ENCODE measurements at places on chromosomes 1 and 21.

DNA sequence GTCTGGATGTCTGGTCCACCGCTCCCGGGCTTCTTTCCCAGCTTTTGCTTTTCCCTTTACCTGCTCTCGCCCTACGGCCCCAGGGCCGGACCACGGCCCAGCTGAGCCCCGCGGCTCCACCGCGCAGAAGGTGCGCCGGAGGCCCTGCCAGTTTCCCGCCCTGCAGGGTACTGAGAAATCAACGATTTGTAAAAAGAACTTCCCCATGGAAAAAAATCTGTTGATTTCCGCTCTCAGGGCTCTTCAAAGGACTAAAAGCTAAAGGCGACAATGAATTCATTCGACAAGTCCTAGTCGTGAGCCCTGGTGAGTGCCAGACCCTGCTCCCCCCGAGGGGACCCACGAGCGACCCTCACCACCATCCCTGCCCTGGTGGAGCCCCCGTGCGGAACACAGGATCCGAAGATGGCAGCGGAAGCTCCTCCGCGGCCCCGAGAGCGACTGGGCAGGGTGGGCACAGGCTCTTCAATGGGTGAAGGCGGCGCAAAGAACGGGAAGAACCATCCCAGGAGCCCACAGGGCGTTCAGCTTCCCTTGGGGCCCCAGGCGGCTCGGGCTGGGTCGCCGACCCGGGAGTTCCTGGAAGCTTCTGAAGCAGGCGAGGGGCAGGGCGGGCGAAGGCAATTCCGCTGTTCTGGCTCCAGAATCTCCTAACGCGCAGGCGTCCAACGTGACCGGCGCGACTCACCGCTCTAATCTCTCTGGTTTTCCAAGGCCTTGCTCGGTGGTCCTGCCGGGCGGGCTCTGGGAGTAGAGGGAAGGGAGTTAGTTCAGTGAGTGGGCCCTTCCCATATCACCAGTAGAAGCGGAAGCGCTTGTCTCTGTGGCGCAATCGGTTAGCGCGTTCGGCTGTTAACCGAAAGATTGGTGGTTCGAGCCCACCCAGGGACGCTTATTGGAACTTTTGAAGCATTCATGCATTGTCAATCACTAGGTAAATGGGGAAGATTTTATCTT is 6.6 kb upstream of the RNU1-2 start:
- no peak for DNase-seq

- no peak for DNase-seq
Observed at GRCh38 chr1:166956057-166956850, 19.1 kb downstream of the ILDR2 start.

- DNase-seq = no peak
Observed at GRCh38 chr1:78254517-78254916, 208.8 kb downstream of the GIPC2 start.

GRCh38 chr21:34510148-34511142 is 1.6 kb downstream of the KCNE1 start:
- DNase-seq = peak; percentile 27

GRCh38 chr1:205226868-205227583 is 720 bp upstream of the TMCC2 start:
- DNase-seq = peak; percentile 18

DNA sequence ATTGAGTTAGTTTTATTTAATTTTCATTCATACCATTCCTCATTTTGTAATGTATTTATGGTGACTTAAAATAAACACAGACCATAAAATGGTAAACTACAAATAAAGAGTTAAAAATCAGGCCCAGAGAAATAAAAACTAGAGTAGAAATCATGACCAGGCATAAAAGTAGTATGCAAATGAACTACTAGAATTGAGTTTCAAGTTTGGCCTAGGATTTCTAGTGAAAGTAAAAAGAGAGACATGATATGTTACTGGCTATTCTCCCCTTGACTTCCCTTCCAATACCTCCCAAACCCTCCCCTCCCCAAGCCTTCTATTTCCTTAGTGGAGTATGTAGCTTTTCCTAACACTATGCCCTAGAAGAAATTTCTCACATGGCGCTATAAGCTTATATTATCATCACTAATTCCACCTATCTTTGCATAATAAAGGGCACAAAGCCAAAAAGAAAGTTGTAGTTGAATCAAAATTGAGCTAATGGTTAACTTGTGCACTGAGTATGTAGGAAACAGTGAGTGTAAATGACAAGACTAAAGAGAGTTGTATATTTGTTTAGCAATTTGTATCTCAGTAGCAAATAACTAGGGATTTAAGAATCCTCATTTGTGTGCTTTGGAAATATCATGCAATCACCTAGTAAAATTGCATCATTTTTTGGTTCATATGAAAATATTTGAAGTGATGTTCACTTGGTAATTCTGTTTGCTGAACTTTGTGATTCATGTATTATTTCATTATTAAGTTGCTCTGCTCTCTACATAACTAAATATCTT is 29.7 kb upstream of the CDC14A start:
- DNase-seq = no peak

DNA sequence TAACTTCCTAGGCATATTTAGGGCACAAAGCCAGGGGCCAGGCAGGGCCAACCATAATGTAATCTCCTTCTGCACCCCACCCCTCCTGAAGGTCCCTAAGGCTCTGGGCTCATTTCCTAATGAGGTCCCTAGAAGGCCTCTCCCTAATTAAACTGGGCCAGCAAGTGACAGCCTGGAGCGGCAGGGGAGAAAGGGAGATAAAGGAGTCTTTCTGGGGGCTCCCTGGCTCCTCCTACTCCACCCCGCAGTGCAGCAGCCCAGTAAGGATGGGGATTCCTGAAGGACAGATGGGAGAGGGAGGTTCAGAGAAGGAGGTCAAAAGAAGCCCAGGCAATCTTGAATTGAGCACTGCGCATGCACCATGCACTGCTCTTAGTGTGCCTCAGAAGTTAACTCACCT is 12.8 kb downstream of the LRP8 start:
- DNase-seq = no peak

GRCh38 chr1:3142751-3143150 is 73.7 kb downstream of the PRDM16 start:
- no peak for DNase-seq

GRCh38 chr1:53693339-53693738 is 45.6 kb downstream of the GLIS1 start:
- no peak for DNase-seq

DNA sequence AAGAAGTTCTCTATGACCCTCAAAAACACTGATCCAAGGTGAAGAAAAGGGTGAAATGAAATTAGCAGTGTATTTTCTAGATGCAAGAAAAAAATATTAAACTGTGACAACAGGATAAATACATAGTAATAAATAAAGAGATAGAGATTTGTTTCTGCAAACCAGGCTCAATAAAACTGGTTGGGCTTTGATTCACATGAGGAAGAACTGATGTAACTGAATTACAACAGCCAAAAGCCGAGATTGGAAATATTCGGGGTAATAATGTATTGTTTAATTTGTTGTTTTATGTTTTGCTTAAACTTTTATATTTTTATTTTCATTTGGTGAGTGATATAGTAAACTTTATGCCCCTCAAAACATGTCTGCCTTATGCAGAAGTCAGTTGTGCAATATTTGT is 285.0 kb downstream of the BRINP3 start:
- no peak for DNase-seq

- DNase-seq = no peak
Observed at GRCh38 chr1:82384776-82385175, 584.0 kb downstream of the ADGRL2 start.

DNA sequence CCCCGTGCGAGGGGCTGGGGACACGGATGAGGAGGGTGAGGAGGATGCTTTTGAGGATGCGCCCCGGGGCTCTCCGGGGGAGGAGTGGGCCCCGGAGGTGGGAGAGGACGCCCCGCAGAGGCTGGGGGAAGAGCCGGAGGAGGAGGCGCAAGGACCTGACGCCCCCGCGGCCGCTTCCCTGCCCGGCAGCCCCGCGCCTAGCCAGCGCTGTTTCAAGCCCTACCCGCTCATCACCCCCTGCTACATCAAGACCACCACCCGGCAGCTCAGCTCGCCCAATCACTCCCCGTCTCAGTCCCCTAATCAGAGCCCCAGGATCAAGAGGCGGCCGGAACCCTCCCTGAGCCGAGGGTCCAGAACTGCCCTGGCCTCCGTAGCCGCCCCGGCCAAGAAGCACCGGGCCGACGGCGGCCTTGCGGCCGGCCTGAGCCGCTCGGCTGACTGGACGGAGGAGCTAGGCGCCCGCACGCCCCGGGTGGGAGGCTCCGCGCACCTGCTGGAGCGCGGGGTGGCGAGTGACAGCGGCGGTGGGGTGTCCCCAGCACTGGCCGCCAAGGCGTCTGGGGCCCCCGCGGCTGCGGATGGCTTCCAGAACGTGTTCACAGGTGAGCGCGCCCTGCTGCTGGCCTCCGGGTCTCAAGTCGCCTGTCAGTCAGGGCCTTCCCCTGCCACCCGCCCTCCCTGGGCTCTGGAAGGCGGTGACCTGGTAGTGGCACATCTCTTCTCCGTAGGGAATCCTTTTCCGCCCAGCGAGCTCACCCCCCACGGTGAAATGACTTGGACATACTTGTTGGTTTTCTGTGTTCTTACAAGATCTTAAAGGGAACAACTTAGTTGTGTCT is 1.7 kb downstream of the FMN2 start:
- no peak for DNase-seq

DNA sequence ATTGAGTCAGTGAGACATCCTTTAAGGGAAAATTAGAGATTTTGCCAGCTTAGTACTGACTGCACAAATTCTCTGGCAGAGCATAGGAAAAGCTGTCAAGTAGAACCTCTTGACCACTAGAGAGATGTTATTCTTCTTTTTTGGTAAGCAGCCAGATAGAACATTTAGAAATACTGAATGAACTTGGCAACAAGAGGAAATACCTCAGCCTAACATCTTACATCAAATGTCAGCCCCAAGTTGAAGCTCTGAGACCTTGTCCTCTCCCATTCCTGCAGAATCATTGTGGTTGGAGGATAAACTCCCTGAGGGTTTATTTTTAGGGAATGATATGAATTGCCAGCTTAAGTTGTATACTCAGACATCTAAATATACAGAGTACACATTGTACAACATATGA is 53.5 kb downstream of the MIGA1 start:
- no peak for DNase-seq

DNA sequence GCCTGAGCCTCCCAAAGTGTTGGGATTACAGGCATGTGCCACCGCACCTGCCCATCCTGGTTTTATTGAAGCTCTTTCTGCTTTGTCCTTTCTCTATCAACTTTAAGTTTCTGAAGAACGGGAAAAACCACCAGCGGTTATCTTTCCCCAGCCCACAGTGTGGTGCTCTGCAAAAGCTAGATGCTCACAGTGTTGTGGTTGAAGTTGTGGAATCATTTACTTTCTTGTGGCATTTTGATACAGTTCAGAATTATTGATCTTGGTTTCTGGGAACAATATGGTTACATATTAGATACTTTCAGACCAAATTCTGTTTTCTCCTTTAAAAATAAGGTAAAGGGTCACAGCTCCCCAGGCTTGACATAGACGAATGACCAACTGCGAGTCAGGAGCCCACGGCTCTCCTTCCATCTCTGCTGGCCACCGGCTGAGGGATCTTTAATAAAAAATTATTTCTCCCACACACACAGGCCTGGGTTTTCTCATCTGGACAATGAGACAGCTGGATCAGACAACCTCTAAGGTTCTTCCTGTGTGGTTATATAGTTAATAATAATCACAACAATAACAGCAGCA is 385.3 kb downstream of the SETD4 start:
- no peak for DNase-seq

DNA sequence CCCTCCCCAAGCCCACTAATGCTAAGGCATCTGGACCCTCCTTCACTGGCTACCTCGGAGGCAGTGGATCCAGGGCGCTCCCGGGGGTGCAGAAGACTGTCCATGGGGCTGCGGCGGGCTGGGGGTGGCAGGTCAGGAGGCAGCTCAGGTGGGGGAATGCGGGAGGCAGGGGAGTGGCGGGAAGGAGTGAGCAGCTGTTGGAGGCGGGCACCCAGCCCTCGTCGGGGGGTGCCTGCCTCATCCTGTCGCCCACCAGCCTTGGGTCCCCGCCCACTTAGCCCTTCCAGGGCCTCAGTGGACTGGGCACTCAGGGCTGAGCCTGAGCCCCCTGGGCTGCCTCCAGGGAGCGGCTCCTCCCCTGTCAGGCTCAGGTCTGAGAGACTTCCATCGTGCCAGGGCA is 10.7 kb upstream of the GATAD2B start:
- DNase-seq = no peak

DNA sequence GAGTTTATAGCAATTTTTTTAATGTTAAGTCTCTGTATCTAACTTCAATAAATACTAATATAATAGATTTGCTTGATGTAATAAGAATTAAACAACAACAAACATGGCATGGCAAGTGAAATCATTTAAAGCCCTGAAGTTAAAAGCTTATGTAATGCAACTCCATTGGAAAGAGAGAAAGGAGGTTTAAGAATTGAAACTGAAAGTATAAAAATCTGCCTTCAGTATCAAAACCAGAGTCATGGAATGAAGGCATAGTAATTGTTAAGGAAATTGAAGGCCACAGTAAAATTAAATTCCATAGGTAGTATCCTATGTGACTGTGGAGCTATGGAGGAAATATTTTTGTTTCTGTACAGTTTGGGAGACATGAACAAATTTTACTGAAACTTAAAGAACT is 55.1 kb downstream of the PRDX6 start:
- DNase-seq = no peak

DNA sequence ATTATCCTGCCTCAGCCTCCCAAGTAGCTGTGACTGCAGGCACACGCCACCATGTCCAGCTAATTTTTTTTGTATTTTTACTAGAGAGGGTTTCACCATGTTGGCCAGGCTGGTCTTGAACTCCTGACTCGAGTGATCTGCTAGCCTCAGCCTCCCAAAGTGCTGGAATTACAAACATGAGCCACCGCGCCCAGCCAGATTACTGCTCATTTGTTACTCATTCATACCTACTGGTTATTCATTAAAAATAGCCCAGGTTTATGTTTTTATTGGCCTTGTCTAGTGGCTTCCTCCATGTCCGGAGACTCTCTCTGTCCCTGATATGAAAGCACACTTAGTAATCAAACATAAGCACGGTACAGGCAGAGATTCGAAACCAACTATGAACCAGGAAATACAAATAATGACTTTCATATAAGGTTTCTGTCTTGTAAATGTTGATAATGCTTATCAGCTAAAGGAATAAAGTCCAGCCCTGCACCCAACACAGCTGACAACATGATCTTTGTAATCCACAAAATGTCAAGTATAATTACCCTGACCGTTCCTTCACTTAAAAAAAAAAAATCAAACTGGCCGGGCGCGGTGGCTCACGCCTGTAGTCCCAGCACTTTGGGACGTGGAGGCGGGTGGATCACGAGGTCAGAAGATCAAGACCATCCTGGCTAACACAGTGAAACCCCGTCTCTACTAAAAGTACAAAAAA is 50.4 kb upstream of the CXADR start:
- no peak for DNase-seq
